ENCODE measurements at places on chromosomes 6 and 20.

- peak; percentile 17 for DNase-seq
These were observed 3.1 kb downstream of the ZNF76 start for GRCh38 chr6:35262596-35262995.

DNA sequence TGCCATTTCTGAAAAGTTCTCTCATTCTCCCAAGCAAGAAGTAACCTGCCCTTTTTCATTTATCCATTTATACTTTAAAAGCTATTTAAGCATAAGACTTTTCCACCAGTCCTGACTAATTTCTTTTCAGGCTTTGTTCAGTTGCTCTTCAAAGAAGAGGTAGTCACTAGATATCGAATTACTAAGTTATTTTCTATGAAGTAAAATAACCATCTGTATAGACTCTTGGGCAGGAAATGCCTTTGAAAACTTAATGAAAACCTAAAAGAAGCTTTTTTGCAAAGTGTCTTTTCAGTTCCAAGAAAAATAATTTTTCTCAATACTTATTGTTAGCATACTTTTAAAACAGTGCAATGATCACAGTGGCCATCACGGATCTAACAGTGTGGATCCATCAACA, 31.3 kb upstream of the LAMP5 start:
- no peak for DNase-seq

- no peak for DNase-seq
These were observed 297.0 kb downstream of the TAF4 start for GRCh38 chr20:61768571-61769285.

DNA sequence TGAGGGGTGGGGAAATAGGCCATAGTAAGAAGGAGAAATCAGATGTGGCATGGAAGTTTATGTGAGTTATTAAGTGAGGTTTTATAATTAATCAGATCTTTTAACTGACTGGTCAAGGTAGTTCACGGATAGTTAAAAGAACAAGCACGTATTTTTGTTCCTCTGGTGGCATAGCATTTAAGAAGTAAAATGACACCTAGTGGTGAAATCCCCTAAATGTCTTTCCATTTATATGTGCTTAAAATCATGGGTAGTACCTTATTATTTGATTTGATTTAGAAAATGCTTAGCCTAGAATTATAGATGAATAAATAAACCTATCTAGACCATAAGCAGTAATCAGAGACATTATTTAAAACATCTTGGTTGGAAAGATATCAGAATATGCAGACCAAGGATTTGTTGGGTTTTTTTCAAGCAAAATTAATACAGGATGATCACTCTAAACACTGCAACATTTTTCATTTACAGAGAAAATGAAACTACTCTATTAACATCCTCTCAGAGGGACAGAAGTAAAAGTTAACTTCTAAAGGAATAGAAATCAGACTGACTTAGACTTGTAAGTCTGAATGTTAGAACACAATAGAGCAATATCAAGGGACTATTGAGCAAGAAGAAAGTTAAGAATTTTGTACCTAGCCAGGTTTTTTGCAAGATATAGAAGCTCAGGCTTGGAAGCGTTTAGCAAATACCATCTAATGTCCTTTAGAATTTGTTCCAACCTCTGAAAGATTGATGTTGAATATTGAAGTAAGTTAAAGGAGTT, 81.1 kb downstream of the STXBP5 start:
- no peak for DNase-seq

GRCh38 chr20:46330072-46330763, 21.9 kb upstream of the CDH22 start:
- DNase-seq: no peak

DNA sequence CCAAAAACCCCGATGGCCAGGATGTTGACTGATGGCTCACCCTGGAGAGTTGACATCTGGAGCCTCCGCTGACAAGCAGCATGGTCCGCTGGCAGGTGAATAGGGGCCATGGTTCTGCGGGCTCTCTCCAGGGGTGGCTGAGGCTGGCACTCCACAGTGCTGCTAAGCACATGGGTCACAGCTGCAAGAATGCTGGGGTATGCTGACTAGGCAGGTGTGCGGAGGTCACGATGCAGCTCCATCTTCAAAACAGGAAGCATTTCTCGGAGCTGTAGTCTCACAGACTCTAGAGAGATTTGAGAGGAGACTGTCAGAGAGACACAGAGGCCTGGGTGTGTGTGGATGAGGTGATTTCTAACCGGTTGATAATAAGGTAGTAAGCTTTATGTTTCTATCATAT, 341.6 kb downstream of the NRN1 start:
- no peak for DNase-seq

DNA sequence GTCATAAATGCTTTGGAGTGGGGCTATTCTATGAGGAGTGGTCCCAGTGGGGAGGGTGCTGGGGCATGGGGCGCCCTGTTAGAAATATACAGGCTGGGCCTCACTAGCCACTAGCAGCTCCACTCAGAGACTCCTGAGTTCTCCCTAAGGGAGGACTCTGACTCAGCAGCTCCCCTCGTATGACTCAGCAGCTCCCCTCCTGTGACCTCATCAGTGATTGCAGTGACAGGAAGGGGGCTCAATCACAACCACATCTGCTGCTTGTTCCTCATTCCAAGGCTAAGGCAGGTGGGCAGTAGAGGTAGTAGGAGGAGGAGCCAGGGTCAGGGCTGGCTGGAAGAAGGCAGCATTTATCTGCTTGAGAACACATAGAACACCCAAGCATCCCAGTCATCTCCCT, 73.7 kb downstream of the PRND start:
- DNase-seq: peak; percentile 82

DNA sequence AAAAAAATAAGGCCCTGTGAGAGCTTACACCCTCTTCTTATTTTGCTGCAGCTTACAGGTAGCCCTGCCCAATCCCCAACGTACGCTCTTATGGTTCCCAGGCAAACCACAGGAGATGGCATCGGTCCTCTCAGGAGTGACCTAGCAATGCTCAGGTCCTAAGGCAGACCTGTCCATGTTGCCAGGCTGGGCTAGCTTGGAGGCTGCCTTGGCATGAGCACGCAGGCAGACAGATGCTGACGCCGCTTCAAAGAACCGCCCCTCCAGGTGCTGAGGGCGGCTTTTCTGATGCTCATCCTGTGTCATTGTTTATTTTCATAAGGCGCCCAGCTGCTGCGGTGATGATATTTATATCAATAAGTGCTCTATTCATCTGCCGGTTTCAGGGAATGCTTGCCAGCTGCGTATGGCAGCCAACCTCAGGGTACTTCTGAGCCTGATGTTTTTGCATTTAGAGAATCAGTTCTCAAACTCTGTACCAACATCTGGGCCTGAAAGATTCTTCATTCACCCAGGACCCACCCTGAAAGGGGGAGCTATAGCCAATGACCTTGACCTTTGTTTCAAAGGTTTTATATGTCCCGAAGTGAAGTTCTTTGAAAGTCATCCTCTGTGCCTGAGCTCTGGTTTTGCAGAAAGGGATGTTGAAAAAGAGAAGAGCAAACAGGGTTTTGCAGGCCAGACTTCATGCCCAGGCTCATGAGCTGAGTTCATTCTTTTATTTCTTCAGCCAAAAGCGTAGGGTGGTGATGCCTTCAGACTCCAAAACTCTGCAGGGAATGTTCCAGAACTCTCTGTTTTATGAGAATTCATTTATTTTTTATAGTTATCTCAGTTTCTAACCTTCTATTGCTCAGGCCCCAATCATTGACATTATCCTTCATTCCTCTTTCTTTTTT, 475.6 kb upstream of the CHD6 start:
- no peak for DNase-seq

DNA sequence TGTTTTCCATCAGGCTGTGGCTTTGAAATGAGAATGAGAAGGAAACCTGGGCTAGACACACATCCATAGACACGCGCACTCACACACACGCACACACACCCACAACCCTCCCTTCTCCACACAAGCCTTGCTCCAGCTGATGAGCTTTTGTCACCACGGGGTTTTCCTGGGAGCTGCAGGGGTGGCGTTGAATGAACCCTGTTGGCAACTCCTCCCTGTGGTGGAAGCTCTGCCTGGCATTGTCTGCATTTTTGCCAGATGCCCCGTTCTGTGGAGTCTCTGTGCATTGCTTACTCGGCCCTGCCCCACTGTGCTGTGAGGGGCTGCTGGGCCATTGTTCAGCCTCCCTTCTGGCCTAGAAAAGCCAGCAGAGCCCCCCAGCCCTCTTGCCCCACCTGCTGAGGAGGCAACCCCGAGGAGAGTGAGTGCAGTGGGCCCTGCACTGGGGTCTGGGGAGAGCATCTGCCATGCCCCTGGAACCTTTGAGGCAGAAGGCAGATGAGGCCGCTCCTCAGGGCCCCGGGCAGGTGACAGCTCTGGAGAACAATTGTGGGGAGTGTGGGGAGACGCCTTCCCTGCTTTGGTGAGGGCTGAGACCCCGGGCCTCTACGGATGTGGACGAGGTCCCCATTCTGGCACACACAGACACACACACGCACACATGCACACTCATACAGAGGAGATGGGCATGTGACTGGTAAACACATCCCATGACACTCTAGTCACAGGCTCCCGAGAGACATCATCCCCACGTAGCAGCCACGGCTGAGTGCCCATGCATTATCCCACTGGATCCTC, 9.9 kb downstream of the ADIG start:
- DNase-seq: no peak

GRCh38 chr20:59817846-59818615, 115.4 kb downstream of the SYCP2 start:
- no peak for DNase-seq

DNA sequence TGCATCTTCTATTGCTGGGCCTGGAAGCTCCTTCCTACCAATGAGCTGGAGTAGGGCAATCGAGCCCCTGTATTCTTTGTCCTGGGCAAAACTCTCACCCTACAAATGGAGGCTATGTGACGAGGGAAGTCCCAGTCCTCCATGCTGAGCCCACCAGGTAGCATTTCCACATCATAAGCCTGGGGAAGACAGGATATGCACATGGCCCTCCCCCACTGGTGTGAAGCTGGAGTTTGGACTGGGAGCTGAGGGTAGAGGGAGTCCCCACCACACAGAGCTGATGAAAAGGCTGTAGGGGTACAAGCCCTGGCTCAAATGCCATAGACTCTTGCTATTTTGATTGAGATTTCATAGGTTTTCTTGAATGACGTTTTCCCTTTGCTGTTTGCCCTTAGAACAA, 99.5 kb upstream of the FOXC1 start:
- no peak for DNase-seq

- no peak for DNase-seq
These were observed 128.7 kb downstream of the LY86 start for GRCh38 chr6:6716998-6717763.

- no peak for DNase-seq
These were observed 41.6 kb upstream of the FOXP4 start for GRCh38 chr6:41504466-41505121.

DNA sequence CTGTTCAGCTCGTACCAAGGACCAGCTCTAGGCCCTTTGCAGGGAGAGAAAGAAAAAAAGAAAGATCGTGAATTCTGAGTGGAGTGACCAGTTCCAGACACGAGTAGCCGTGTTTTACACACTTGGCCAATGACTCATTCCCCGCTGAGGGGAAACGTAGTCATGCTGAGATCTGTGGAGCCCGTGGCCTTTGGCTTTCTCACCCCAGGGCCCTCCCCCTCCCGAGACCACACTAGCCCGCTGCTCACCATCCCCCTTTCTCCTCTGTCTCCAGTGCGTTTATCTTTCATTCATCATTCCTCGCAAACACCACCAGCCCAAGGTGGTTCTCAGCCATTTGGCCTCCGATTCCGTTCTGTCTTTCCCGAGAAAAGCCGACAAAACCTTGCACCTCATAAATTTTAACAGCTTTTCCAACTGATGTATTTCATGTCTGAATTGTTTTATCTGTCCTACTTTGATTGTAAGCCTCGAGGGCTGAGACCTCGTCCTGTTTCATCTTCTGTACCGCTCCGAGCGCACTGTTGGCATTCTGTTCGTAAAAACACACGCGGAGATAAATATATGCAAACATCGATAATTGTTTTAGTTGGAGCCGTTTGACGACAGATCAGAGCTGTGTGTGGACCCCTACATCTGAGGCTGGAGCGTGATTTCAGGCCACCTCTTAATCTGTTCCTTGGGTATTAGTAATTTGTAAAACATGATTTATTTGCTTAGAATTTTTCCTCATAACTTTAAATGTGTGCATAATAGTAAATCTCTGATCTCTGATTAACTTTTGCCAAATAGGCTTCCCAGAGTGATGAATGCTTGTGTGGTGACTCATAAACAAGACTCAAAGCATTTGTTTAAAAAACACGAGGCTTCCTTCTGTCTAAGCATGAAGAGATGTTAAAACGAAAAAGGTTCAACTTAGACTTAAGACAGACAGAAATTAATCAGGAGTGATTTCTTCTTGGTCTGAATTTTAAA, 336.6 kb downstream of the CDH4 start:
- no peak for DNase-seq

DNA sequence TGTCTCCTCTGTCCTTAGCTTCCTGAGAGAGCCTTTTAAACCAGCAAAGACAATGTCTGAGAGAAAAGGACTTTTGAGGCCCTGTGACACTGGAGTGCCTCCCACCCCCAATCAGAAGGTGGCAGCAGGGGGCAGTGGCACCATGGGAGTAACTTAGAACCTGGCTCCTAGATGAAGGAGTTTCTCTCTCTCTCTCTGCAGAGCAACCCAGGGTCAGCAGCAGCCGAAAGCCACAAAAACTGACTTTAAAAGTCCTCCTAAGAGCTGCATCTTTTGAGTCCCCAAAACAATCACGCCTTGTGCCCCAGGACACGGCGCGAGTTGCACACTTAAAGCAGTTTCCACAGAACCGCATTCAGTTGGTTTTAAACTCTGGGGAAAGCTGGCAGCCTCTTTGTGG, 5.3 kb upstream of the TCP11 start:
- no peak for DNase-seq

GRCh38 chr6:16278048-16278724, 39.8 kb downstream of the GMPR start:
- no peak for DNase-seq

DNA sequence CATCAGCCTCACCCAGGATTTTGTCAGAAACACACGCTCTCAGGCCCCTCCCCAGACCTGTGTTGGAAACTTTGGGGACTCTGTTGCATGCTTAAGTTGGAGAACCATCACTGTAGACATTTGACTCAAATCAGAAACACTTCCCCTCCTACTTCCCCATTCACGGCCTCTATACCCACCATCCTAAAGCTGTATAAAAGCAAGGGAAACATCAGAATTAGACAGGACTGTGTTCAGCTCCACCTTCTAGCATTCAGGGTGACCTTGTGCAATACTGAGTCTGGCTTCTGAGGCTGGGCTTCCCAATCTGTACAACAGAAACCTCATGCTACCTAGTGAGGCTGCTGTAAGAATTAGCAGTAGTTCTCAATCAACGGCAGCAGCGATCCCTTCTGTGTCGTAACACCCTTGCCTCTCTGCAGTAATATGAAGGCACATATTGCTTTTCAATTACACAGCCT, 252.3 kb downstream of the LY86 start:
- no peak for DNase-seq

DNA sequence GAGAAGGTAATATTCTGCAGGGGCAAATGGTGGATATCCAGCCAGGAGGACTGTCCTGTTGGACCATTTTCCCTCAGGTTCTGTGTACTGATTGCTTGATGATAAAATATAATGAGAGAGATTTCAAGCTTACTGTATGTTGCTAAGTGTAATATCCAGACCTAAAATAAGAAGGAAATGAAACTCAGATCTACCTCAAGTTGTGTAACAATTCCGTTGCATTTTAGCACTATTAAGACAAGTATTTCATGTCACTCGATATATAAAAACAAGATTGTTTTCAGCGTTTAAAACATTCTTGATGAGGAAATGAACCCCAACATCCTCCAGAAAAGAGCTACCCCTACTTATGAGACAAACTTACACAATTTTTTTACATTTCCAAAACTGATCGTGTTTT, 57.2 kb downstream of the RGS17 start:
- no peak for DNase-seq

Measured in activated effector memory CD4-positive, alpha-beta T cell treated with anti-CD3 and anti-CD28 coated beads, Interleukin-2, amount 50 U/mL, for 16 hours (primary cell).